Neural crest cell (in vitro differentiated cells): ENCODE measurements at places on chromosomes 11 and 22.

DNA sequence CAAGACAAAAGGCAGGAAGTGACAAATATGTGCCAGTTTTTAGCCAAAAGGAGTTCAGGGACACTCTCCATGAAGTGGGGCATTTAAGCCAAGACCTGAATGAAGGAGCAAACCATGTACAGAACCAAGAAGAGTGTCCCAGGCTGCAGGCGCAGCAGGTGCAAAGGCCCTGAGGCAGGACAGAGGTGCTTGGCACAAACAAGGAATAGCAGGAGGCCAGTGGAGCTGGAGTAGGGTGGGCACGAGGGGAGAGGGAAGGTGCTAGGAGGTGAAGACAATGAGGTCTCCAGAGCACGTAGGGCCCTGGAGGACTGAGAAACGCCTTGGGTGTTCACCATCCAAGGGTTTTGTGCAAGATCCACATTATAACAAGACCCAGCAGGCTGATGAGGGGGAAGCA, 474.1 kb downstream of the MN1 start:
- DNase-seq = no peak

- DNase-seq = no peak
Observed at GRCh38 chr11:60348116-60348515, 21.1 kb downstream of the MS4A6E start.

GRCh38 chr22:50610581-50610980, 10.0 kb downstream of the MAPK8IP2 start:
- no peak for DNase-seq

DNA sequence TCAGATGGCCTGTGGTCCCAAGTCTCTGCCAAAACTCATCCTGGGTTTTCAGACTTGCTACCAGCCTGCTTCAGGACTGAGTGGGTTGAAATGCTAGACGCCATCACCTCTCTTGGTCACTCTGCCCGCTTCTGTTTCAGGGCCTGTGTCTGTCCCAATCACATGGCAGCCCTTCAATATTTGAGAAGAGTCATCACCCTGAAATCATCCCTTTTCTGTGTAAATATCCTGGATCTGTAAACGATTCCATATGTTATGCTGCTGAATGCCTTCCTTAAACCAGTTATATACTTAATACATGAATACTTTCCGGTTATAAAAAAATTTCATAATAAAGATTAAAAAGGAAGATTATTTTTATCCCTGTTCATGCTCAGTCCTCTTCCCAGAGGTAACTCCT, 39.8 kb upstream of the TLCD5 start:
- no peak for DNase-seq

DNA sequence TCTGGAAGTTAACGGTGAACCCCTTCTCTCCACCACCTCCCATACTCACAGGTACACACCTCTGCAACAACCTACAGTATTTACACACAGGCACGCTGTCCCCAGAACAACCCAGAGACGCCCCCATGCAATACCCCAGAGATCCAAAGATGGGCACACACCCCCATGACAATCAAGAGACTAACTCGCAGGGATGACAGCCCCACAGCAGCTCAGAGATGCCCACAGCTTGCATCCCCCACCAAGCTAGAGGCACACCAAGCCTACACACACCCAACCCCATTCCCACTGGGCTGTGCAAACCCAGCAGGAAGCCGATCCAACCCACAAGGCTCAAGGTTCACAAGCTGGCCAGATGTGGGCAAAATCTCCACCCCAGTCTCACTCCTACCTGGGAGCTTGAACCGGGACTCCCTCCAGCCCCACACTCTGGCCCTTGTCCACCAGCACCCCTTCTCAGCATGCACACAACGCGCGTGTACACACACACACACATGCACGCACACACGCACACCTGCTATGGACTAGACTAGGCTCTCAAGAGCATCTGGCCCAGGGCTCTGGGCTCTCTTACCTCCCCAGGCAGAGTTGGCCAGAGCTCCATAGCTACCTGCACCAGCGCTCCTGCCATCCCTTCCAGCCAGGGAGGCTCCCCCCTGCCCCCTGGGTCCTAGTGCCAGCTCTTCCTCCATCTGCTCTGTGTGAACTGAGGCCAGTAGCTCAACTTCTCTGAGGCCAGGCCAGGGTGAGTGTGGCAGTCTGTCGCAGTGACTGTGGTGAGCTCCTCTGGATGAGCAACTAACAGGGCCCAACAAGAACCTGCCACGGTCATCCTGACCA, 11.5 kb downstream of the STARD10 start:
- no peak for DNase-seq

- no peak for DNase-seq
Observed at GRCh38 chr11:41868606-41869005, 409.2 kb upstream of the LRRC4C start.

DNA sequence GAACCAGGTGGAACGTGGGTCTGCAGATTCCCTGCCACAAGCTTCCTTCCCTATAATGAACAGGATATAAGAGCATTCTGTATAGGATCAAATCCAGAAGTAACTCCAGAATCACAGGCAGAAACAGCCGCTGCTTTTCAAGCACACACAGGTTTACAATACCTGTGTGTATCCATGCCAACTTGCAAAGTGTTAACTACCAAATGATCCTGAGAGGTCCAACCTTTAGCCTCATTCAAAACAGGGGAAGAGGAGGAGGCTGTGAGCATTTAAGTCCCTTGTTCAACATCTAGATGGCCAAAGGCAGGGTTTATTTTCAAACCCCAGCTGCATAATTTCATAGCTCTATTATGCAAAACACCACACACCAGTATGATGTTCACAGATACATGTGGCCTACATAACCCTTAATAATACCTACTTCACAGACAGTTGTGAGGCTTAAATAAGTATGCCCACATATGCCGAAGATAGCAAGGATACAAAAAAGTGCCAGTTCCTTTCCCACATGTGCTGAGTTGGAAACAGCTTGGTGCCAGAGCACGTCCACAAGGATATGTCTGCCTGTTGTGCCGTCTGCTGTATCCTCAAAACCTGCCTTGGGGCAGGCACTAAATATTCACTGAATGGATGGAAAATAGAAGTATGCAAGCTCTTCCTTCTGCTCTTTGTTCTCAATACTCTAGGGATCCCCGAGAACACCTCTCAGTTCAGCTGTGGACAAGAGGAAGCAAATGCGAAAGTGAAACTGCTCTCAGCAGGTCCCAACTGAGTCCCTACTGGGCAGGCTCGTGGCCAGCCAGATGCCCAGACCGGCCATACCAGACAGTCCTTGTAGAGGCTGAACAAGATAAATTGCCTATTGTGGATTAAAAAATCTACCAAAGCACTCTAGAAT, 66.8 kb downstream of the LARGE1 start:
- DNase-seq = no peak

DNA sequence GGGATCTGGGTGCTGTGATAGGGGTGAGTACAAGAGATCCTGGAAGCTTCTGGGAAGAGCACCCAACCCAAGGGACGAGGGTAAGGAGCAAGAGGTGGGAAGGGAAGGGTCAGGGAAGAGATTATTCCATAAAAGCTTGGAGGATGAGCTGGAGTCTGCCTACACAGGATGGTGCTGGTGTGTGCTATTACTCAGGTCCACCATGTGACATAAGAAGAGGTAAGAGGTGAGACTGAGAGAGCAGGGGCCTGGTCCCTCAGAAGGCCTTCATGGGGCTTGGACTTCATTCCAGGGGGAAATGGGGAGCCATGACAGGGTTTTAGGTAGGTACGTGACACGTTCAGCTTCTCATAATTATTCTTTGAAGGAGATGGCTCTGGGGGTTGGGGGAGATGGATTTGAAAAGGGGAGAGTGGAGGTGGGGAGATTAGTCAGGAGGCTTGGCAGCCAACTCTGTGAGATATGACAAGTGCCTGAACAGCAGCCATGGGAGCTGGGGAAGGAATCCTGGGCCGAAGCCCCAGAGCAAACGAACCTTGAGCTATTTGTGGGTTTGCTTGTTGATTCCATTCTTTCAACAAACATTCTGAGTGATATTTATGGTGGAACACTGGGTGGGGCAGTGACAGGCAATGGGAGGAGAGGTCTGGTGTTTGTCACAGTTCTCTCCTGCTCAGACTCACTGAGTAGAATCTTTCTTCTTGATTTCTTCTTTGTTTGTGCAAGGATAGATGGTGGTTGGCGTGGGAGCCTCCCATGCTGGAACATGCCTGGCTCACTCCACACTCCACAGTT, 11.2 kb upstream of the NCAM1 start:
- DNase-seq = no peak

DNA sequence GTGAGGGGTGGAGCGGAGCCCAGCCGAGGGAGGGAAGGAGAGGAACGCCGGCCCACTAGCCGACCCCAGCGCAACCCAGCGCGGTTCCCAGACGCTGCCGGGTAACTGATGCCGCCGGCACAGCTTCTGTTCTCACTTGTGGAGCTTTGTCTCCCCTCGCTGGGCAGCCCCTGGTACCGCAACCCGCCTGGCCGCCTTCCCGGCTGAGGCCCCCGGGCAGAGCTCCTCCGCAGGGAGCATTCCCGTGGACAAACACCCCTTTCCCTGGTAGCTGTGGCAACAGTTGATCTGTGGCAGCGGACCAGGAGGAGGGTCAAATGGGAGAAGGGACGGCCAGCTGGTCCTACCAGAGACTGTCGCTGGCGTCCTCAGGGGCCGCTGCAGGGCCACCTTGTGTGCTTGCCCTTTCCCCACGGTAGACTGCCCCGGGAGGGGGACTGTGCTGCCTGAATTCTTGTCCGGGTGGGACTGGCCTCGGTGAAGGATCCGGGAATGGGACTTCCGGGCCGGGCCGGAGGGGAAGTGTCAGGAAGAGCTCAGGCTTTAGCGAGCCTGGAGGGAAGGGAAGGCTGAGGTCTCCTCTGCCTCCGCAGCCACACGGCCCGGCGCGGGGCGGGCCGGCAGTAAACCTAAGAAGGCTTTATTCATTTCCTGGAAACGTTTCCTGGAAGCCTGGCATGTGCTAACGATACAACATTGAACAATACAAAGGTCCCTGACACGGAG, 468.0 kb downstream of the OPCML start:
- peak; percentile 83 for DNase-seq

GRCh38 chr11:40281052-40281580, 1178.3 kb downstream of the LRRC4C start:
- DNase-seq = no peak

DNA sequence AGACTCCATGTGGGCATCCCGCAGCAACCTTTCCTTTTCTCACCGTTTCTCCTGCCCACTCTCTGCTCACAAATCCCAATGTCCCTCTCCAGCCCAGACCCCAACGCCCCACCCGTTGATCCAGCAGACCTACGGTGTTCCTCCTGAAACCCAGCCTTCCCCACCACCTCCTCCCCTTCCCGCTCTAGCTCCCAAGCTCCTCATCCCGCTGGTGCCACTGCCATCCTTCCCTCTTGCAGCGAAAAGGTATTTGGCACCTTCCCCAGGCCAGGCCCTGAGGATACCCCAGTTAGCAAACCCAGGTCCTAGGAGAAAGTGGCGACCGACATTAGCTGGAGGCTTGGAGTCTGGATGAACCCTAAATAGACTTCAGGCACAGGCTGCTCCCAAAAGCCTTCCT, 84.0 kb upstream of the RTL6 start:
- no peak for DNase-seq

- DNase-seq = no peak
Observed at GRCh38 chr11:44608651-44608990, 43.2 kb downstream of the CD82 start.

DNA sequence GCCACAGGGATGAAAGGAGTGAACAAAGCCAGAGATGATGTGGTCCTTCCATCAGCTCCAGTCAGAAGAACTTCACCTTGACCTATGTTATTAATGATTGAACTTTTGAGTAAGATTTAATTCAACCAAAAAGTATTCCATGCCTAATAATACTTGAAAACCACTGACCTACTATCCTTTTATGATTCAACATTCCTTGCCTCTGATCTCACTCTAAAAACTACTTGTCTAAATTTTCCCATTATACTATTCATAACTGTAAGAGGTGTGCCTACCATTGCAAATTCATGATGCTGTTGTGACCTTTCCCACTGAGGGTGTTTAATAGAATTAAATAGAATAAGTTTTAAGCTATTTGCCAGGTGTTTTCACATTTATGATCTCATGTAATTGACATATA, 164.7 kb upstream of the GUCY1A2 start:
- DNase-seq = no peak

DNA sequence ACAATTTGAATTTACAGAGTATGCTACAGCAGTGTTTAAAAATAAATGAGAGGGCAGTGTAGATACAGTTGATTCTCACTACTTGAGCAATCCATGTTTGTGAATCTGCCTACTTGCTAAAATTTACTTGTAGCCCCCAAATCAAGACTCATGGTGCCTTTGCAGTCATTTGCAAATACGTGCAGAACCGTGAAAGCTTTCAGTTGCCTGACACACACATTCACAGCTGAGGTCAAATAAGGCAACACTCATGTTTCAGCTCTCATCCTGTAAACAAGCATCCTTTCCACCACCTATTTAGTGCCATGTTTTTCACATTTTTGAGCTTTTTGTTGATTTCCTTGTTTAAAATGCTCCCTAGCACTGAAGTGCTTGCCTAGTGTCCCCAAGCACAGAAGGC, 32.5 kb upstream of the RASL10A start:
- DNase-seq = no peak

DNA sequence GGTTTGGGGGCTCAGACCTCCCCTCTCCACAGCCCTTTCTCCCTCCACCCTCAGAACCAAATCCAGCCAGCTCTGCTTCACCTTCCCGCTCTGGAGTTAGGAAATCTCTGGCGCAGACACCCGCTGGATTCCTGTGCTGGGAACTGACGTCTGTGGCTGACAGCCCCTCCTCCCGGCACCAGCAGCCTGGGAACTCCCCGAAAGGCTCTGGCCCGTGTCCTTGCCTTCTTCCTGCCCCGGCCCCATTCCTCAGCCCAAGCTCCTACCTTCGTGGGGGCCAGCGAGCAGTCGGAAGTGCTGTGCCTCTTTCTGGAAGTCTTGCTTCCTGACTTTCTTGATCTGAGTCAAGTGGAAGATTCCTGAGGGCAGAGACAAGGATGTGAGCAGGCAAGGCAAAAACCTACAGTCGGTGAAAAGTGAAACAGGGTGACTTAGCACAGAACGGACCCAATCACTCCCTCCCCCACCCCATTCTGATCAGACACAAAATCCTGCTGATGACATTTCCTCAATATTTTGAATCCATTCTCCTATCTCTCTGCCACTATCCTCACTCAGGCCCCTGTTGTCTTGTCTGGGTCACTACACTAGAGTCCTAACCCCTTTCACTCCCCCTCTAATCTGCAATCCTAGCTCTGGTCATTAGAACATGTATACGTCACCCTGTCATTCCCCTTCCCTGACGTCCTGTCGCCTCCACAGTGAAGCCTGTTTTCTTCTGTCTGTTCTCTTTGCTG, 34.1 kb downstream of the CHRDL2 start:
- DNase-seq = no peak

GRCh38 chr11:34250732-34251588, 106.8 kb downstream of the ABTB2 start:
- peak; percentile 23 for DNase-seq
